Left ventricle myocardium superior (tissue), 1 donor: ENCODE measurements at places on chromosomes 7 and 10.

GRCh38 chr10:72126184-72126871 lies 38.0 kb upstream of the SPOCK2 start:
- DNase-seq, result no peak

GRCh38 chr10:115947104-115947503 lies 325.9 kb downstream of the GFRA1 start:
- no peak for DNase-seq

DNA sequence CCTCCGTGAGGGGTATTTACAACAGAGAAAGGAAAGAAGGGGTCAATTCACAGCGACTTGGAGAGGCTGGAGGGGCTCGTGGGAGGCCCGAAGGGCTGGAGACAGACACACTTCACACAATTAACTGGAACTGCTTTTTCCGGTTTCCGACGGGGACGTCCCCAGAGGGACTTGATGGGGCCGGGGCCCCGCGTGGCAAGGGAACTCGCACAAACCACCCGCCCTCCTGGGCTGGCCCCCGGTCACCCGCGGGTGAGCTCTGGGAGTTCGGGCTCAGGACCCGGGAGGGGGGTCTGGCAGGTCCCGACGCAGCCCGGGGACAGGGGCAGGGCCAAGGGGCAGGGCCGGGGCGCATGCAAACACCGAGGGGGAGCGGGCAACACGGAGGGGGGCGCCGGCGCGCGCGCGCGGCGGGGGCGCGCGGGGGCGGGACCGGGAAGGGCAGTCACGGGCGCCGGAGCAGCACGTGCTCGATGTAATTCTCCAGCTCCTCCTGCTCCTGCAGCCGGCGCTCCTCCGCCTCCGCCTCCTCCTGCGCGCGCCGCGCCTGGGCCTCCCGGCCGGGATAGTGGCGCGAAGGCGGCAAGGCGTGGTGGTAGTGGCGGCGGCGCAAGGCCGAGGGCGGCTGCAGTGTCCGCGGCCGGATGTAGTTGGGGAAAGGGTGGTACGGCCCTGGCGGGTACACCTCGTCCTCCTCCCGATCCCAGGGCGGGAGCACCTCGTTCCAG lies 2.7 kb downstream of the VGF start:
- peak; percentile 60 for DNase-seq

DNA sequence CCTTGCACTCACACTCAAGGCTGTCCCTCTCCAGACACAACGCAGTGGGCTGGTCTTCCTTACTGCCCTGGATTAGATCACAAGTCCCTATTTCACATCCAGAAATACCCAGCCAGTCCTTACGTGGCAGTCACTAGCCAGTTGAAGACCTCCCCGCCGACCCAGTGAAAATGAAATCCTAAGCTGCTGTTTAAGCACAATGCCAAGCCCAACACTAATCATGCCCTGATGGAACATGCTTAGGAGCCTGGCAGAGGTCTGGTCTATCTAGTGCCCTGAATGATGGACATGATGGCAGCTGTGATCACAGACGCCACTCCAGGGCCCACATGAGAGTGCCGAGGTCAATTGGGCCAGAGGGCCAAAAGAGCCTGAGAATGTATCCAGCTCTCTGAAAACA lies 389.0 kb downstream of the GRID1 start:
- DNase-seq, result no peak

DNA sequence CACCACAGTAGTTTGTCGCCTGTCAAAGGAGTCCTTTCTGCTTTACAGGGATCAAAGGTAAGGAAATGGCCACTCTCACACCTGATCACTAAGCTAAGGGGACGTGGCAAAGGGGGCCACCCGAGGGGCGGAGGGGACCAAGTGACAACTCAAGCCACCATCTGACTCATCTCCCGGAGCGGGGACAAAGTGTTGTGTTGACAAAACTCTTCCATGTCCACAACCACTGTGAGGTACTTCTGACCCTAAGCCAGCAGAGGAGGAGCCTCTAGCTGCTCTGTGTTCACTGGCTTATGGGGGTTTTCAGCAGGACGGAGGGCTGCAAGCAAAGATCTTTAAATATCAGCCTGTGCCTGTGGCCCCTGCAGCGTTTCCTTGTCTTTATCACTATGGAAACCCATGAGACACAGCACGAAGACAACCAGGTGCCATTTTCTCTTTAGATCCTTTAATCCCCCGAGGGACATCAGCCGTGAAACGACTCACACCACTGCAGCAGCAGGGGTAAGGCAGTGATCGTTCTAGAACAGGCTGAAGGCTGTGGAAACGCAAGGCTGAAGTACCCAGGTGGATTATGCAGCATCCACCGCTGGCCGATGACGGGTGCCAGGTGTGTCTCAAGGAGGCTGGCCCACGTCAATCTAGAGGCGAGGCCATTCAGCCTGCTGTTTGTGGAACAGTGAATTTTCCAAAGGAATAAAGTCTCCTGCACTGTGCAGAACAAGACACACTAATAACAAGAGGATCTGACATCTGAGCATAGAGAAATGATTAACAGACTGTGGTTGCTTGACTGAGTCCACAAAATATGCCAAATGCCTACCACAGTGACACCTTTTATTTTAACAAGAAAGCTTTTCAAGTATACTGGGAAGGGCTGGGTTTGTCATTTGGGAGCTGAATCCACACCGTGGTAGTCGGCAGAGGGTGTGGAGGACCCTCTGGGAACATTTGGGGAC lies 26.6 kb upstream of the DDC start:
- DNase-seq, result no peak

DNA sequence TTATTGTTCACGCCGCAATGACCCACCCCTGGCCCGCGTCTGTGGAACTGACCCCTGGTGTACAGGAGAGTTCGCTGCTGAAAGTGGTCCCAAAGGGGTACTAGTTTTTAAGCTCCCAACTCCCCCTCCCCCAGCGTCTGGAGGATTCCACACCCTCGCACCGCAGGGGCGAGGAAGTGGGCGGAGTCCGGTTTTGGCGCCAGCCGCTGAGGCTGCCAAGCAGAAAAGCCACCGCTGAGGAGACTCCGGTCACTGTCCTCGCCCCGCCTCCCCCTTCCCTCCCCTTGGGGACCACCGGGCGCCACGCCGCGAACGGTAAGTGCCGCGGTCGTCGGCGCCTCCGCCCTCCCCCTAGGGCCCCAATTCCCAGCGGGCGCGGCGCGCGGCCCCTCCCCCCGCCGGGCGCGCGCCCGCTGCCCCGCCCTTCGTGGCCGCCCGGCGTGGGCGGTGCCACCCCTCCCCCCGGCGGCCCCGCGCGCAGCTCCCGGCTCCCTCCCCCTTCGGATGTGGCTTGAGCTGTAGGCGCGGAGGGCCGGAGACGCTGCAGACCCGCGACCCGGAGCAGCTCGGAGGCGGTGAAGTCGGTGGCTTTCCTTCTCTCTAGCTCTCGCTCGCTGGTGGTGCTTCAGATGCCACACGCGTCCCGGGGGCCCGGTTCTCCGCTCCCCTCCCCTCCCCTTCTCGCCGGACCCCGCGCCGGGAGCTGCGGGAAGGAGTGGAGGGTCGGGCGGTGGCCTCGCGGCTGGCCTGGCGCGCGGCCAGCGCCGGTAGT lies at the start of gene CBX3:
Gene CBX3 (plus strand): TSS at position 499 of the 772 bp plus-strand sequence. CDS start 1,254 bp downstream, outside the sequence.
- DNase-seq, result peak; percentile 93

GRCh38 chr7:923108-924041 lies 31.1 kb downstream of the ADAP1 start:
- peak; percentile 77 for DNase-seq
